Right lung (tissue), 10 donors: ENCODE measurements at places on chromosomes 11 and 22. TPM values are rescaled to one million over a fixed set of nuclear protein-coding genes. Genes with fewer than 3 reads are reported as not detected.

DNA sequence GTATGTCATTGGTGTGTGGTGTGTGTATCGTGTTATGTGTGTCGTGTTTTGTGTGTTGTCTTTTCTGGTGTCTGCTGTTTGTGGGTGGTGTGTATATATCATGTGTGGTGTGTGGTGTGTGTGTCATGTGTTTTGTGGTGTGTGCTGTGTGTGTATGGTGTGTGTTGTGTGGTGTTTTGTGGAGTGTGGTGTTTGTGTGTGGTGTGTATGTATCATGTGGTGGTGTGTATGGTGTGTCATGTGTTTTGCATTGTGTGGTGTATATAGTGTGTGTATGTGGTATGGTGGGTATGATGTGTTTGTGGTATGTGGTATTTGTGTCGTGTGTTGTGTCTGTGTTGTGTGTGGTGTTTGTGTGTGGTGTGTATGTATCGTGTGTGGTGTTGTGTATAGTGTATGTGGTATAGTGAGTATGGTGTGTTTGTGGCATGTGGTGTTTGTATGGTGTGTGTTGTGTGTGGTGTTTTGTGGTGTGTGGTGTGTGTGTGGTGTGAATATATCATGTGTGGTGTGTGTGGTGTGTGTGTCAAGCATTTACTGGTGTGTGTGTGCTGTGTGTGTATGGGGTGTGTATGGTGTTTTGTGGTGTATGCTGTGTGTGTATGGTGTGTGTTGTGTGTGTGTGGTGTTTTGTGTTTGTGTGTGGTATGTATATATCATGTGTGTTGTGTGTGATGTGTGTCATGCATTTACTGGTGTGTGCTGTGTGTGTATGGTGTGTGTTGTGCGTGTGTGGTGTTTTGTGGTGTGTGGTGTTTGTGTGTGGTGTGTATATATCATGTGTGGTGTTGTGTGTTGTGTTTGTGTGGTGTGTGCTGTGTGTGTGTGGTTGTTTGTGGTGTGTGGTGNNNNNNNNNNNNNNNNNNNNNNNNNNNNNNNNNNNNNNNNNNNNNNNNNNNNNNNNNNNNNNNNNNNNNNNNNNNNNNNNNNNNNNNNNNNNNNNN lies 12.7 kb downstream of the PIM3 start:
- DNase-seq: no peak

Gene SMC1B
- polyA plus RNA-seq: 0.37 TPM

DNA sequence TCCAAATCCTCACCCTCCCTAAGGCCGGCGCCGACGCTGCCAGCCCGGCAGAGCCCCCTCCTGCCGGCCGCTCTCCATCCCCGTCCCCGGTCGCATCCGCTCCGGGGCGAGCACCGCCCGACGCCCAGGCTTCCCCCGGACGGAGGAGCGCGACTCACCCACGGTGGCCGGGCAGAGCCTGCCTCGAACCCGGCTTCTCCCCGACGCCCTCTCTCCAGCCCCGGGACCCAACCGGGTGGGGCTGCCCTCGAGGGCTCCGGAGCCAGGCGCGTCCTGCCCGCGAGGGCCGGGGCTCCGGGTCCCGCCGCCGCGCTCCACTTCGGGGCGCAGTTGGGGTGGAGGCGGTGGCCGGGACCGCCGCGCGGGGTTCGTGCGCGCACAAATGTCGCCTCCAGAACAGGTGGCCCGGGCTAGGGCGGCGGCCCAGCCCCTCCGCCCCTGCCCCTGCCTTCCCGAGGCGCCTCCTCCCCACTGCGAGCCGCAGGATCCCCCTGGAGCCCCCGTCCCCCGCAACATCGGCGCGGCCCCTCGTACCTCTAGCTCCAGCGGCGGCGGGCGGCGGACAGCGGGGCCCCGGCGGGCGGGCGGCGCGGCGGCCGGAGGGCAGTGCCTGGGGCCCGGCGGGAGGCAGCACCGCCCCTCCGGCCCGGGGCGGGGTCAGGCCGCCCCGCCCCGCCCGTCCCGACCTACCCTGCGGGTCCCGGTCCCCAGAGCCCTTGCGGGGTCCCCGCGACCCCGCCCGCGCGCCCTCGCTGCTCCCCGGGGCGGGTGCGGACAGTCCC lies at the start of gene A4GALT:
TSS of gene A4GALT (minus strand) at position 608 of the 782 bp plus-strand sequence. CDS start 26,919 bp downstream, outside the sequence.
- no peak for DNase-seq

- DNase-seq: no peak
These were observed 1491.9 kb downstream of the FAM181B start for GRCh38 chr11:81241672-81242275.

Gene STK33
- 21.6 TPM for polyA plus RNA-seq

Gene PHRF1
- polyA plus RNA-seq: 16.0 TPM

DNA sequence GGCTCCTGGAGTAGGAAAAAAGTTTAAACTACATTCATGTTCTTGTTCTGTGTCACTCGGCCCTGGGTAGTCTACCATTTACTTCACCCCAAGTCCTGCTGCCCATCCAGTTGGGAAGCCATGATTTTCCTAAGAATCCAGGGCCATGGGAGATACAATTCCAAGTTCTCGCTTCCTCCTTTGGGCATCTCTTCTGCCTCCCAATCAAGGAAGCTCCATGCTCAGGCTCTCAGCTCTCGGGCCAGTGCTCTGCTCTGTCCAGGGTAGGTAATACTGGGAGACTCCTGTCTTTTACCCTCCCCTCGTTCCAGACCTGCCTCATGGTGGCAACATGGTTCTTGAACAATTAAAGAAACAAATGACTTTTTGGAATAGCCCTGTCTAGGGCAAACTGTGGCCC lies 60.6 kb downstream of the TIMP3 start:
- no peak for DNase-seq

Gene MRGPRX3
- not detected for polyA plus RNA-seq

- no peak for DNase-seq
These were observed 82.2 kb upstream of the SEPTIN5 start for GRCh38 chr22:19631899-19632667.

DNA sequence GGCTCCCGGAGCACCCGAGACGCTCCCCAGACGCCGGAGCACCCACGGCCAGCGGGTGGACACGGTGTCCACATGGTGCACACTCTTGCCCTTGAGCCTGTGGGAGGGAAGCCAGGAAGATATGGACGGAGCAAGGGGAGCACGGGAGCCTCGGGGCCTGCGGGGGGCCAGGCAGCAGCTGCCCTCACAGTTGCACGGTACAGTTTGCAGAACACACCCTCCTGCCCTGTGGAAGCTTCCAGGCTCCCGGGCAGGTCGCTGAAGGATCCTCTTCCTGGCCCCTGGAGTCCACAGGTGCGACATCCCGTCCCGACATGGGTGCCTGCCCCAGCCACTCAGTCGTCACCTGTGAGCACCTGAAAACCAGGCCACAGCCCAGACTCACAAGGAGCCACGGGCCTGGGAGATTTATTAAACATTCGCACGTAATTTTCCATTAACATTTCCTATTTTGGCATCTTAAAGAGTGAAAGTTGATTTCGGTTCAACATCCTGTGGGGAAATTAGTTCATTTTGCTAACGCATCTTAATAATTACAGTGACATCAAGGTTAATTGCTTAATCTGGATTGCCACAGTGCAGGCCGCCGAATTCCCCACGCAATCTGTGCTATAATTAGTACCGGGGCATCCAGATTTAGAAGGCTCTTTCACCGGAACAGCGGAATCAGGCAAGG lies 253.3 kb downstream of the BRD1 start:
- no peak for DNase-seq

DNA sequence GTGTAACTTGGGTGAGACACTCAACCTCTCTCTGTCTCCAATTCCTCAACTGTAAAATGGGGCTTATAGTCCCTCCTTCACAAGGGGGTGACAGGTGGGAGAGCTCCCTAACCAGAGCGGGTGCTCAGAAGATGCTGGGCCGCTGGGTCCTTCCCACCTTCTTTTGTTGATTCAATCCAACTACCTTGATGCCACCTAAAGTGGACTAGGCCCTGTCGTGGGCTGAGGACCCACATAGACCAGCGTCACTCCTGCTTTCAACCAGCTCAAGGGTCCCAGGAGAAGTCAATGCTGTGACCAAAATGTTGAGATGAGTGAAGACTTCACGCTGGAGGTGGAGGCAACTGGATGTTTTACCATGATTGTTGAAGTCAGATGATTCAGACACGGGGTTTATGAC lies 72.7 kb upstream of the WNT11 start:
- no peak for DNase-seq

- no peak for DNase-seq
These were observed 78.8 kb downstream of the CTTN start for GRCh38 chr11:70477176-70477575.

Gene NCAM1
- polyA plus RNA-seq: 39.0 TPM

Gene NADSYN1
- 81.0 TPM for polyA plus RNA-seq

Gene SEPTIN3
- 1.4 TPM for polyA plus RNA-seq

- DNase-seq: no peak
These were observed 34.6 kb downstream of the KCNC1 start for GRCh38 chr11:17769218-17769617.

Gene ZP1
- polyA plus RNA-seq: not detected

Gene CATSPERZ
- polyA plus RNA-seq: 0.15 TPM

- no peak for DNase-seq
These were observed 28.4 kb downstream of the RELT start for GRCh38 chr11:73404506-73405145.

DNA sequence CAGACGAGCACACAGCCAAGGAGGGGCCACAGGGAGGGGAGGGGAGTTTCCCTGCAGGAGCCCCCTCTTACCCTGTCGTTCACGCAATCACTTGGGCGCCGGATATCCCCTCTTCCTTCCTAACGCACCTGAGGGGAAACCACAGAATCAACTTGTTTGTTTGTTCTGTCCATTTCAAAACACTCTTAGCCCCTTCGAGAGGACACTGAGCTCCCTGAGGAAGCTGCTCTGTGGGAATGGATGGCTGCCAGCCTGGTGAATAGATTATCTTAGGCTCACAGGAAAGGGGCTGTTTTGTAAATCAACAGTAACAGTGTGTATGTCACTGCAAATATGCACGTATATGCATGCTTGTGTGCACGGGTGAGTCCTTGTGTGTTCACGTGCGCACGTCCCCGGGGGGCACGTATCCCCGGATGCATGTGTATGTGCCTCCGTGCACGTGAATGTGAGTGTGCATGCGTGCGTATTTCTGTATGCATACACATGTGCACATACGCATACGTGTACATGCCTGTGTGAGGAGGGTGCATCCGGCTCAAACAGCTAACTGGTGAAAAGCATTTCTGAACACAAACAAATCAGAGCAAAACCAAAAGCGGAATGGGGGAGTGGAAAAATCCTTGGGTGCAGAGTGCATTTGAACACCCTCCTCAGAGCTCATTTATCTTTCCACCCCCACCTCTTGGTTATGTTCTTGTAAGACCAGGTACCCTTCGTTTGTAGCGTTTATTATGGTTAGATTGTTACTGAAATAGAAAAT lies 7.2 kb downstream of the ARSA start:
- no peak for DNase-seq

GRCh38 chr11:36110668-36111410 lies 167.0 kb downstream of the LDLRAD3 start:
- DNase-seq: no peak

DNA sequence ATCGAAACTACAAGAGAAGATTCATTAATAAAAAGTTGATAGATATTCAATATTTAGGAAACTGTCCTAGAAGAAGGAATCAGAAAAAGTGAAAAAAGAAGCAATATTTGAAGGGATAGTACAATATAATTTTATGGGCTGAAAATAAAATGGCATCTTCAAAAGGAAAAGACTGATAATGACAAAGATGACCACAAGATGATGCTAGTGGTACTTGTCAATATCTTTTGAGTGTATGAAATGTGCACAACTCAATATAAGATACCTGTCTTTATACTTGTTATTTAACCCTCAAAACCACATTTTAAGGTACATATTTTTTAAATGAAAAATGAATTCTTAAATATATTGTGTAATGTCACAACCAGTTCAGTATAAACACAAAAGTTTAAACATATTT lies 1059.6 kb upstream of the RAG2 start:
- DNase-seq: no peak

- DNase-seq: no peak
These were observed 9.1 kb downstream of the DRD4 start for GRCh38 chr11:646214-646613.

DNA sequence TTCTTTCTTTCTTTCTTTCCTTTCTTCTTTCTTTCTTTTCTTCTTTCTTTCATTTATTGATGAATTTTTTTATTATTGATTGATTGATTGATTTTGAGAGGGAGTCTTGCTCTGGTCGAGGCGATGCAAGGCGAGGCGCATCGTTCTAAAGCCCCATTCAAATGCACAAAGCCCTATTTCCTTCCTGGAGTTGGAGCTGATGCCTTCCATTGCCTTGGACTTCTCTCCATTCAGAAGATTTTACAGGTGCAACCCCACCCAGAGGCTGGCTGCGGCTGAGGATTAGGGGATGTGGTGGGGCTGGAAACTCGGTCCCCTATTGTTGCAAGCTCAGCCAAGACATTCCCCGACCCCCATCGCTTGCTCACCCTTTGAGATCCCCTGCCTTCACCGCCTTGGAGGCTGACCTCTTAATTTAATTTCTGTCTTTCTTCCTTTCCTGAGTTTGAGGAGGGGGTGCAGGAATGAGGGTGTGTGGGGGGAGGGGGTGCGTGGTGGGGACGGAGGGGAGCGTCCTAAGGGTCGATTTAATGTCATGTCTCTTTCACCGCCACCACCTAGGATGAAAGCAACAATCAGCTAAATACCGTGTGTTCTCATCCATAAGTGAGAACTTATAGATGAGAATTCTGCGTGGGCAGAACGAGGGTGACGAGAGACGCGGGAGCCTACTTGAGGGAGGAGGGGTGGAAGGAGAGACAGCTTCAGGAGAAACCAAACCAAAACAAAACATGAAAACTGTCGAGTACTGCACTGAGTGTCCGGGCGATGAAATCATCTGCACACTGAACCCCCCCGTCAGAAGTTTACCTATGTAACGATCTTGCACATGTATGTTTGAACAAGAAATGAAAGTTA lies 3913.9 kb upstream of the OR11H1 start:
- no peak for DNase-seq

GRCh38 chr11:114195981-114196731 lies 100.0 kb upstream of the NNMT start:
- DNase-seq: peak; percentile 41

DNA sequence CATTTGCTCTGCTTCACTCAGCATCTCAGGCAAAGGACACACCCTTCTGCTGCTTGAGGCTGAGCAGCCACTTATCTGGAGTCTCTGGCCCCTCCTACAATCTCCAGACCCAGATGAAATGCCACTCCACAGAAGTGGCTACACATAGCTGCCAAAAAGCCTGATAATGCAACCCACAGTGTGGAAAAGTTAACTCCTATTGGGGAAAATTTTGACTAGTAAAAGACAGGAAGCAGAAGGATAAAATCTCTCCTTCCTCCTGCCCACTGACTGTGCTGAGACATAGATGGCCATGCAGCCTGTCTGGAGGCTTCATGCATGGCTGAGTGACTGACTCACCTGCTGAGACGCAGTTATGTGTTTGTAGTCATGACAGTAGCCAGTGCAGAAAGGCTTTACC lies 92.3 kb upstream of the TEAD1 start:
- DNase-seq: peak; percentile 39

GRCh38 chr11:665704-666281 lies 28.7 kb downstream of the DRD4 start:
- DNase-seq: no peak

Gene PRR14L
- polyA plus RNA-seq: 31.5 TPM

Gene FGF4
- not detected for polyA plus RNA-seq
